GM13976 (cell line): ENCODE measurements at places on chromosomes 13 and 19.

- DNase-seq: no peak
Observed at GRCh38 chr13:112907871-112908331, 61.1 kb upstream of the MCF2L start.

- DNase-seq: no peak
Observed at GRCh38 chr13:45416516-45417128, 1.6 kb downstream of the SLC25A30 start.

DNA sequence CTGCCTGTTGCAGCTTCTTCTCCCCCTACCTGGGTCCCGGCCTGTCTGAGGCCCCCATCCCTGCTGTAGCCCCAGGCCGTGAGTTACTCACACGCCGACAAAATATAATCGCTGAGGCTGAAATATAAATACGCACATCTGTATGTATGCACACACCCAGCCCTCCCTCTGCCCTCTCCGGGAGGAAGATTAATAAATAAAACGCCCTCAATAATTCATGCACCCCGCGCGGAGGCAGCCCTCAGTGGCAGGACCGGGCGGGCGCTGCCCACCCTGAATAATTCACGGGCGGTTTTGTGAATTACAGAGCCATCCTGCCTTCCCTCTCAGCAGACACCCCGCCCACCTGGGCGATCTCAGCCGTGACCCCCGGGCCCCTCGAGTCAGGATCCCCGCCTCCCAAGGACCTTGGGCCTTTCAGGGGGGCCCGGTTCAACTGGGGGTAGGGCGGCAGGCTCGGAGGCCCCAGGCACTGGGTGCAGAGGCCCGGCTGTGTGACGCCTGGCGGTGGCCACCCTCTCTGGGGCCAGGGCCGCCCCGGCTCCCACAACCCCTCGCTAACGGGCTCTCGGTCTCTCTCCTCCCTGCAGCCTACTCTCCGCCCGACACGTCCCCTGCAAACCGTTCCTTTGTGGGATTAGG lies 24.2 kb downstream of the SMIM24 start:
- DNase-seq: no peak

DNA sequence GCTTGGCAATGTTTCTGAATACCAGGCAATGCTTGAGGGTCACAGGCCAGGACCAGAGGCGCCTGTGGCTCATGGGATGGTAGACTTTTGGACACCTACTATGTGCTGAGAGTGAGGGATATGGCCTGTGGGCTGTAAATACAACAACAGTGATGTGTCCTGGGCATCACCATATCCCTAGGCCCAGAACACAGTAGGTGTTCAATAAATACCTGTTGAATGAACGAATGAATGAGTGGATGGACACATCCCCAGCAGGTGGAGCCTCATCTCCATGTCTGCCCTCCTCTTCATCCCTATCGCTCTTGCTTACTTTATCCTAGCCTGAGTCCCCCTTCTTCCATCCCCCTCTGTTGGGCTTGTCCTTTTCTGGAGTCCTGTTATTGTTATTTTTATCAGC lies 16.5 kb upstream of the NANOS2 start:
- no peak for DNase-seq

DNA sequence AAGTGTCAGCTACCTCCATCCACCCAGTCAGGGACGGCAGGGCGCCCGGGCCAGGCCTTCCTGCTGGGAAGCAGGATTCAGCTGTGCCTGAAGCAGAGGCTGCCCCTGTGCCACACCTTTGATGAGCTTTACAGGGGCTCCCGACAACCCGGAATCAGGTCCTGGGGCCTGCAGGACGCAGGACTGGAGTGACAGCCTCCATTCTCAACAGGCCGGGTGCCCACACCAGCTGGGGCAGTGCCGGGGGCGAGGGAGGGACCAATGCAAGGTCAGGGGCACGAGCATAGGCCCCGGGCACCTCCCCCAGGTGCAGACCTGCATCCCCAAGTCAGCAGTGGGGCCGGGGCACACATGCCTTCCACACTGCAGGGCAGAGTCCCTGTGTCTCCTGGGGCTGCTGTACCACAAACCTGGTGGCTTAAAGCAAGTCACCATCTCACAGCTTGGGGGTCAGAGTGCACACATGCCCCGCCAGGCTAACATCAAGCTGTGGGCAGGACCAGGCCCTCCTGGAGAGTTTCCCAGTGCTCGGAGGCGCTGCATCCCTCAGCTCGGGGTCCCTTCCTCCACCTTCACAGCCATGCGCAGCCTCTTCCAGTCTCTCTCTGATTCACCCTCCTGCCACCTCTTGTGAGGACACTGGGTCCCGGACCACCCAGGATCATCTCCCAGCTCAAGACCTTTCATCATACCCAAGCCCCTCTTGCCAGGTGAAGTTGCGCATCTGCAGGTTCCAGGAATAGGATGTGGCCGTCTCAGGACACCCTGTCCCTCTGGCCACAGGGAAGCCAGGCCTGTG lies 13.4 kb downstream of the UBXN6 start:
- DNase-seq: no peak

DNA sequence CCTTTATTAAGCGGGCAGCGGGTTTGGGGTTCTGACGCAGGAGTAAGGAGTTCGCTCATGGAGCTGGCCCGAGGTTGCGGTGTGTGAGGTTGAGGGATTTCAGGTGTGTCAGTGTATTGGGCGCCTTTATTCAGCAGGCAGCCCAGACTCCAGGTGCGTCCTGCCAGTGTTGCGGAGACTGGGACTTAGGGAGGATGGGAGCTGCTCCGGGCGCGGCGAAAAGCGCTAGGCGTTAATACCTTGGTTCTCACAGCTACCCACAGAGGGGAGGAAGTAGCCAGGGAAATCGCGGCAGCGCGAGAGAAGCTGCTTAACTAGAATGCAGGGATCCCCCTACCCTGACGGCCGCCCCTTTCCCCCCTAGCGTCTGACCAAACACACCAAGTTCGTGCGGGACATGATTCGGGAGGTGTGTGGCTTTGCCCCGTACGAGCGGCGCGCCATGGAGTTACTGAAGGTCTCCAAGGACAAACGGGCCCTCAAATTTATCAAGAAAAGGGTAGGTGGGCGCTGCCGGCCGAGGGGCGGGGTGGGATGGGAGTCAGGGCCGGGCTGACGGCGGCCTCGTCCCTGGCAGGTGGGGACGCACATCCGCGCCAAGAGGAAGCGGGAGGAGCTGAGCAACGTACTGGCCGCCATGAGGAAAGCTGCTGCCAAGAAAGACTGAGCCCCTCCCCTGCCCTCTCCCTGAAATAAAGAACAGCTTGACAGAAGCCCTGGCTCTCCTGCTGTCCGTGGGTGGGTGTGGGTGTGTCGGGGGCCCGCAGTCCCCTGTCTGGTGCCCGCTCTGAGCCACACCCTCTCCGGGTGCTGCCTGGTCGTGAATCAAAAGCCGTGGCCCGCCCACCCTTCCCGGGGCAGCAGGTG lies 1.1 kb downstream of the RPL36 start:
- DNase-seq: no peak

DNA sequence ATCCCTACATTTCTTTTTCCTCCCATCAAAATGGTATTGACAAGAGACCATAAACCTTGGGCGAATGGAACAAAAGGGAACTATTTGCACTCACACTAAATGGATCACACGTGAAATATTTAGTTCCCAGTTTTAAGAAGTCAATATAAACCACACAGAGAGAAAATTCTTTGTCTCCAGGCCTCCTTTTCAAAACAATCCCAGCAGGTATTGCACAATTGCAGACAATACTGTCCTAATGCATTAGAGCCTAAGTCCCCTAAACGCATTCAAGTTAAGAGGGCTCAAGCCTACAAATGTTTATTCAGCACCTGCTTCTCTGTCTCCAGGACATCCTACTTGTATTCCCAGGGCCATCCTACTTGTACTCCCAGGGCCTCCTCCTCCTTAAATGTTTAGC lies 1.3 kb upstream of the B3GLCT start:
- no peak for DNase-seq

GRCh38 chr19:58556622-58557220 lies 1.7 kb downstream of the UBE2M start:
- no peak for DNase-seq
